Activated effector memory CD4-positive, alpha-beta T cell treated with Interleukin-2 at 50 U/mL for 16 hours (primary cell): ENCODE measurements at places on chromosomes 2 and 18.

- DNase-seq: no peak
These were observed 3.1 kb upstream of the CIB4 start for GRCh38 chr2:26644188-26644835.

DNA sequence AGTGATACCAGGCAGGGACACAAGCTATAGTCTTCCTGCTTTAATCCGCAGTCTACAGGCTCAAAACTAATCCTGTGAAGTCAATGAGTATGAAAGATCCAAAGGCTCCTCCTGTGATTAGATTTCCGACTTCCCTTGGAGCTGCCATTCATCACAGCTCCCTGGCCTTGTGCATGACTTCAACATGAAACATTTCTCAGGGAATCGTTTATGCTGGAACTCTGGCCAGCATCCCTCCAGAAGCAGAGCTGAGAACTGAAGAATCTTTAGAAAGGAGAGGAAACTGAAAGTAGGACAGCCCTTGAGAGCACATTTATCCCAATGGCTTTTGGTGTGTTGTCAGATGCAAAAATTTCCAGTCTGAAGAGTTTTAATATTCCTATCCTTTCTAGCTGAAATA is 84.3 kb upstream of the SESTD1 start:
- no peak for DNase-seq

DNA sequence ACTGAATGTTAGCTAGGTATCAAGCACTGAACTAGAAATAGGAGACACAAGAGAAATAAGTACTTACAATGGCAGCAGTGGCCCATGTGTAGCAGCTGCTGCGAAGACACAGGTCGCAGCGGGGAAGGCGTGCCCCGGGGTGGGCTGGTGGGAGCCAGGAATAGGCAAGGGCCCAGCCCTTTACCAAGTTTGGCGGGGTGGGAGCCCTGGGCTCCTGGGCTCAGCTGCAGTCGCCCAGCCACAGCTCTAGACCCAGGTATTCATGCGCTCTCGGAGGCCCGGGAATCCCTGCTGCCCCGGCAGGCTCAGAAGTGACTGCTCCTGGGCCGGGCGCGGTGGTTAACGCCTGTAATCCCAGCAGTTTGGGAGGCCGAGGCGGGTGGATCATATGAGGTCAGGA is 1287.3 kb downstream of the CNTNAP5 start:
- DNase-seq: no peak

DNA sequence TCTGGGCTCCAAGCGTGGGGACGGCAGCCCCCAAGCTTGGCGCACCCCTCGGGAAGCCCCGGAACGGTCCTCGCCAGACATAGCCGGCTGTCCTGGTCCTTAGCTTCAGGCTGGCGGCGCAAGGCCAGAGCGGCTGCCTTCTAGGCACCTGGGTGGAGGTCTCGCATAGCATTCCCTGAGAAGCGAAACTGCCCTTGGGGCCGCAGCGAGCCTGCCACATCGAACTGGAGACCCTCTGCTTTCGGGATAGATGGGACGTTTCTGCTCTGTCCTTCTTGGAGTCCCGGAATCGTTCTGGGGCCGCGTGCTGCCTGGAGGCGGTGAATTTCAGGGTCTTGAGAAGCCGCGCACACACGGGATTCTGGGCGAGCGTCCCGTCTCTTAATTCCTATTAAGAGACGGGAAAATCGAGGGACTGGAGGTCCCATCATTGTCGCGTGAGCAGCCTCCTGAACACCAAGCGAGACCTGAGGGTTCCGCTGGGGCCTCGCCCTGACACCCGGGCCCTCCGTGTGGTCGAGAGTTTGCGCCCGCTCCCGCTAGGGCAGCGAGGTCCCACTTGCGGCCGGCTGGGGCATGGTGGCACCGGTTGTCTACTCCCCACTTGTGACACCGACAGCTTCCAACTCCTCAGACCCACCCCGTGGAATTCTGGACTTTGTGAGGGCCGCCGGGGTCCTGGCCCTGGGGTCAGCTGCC is 9.7 kb upstream of the EN1 start:
- no peak for DNase-seq

- no peak for DNase-seq
These were observed 79.3 kb downstream of the ADCYAP1 start for GRCh38 chr18:984004-984403.

GRCh38 chr2:227163998-227164762 is at the start of the genes COL4A3 and COL4A4:
Gene COL4A3 (plus strand): TSS chr2:227164624. CDS start chr2:227164727, 103 bp downstream.
Gene COL4A4 (minus strand): TSS chr2:227164205. CDS start chr2:227147483, 16,722 bp downstream.
- no peak for DNase-seq

DNA sequence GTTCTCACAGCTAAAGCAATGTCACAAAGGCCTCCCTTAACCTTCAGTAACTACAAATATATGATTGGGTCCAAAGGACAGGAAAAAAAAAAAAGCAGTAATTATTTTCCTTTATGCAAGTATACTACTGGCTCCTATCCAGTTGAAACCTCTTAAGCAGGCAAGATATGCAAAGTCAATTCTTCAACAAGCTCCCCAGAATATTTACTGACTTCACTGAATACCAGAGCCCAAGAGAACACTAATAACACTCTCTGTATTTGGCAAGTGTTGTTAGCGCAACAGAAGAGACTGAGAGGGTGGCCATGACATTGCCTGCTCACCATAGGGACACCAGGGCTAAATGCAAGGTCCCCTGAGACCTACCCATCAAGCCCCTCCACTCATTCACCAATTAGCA is 74.5 kb downstream of the AP1S3 start:
- no peak for DNase-seq
